Stimulated activated CD4-positive, alpha-beta T cell treated with anti-CD3 and anti-CD28 coated beads, Interleukin-2, amount 100 ng/mL, for 4 hours (primary cell): ENCODE measurements at places on chromosomes 13 and 19.

- DNase-seq = no peak
Observed at GRCh38 chr13:30998136-30999088, 66.0 kb downstream of the TEX26 start.

DNA sequence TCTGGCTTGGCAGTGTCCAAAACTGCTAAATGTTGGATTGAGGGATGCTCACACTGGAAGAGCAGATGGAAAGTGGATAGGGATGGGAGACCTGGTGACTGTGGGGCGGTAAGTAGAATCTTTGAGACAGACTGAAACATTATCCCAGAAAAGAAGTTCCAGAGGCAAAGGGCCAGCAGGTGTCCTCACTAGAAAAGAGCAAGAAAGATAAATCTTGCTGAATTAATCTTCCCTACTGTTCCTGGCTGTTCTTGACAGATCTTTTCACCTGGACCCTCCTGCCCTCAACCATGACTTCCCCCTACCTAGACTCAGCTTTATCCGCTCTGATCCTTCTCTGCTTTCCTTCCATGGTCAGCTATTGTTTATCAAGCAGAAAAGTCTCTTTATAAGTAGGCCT, 35.0 kb upstream of the FRY start:
- DNase-seq = no peak

DNA sequence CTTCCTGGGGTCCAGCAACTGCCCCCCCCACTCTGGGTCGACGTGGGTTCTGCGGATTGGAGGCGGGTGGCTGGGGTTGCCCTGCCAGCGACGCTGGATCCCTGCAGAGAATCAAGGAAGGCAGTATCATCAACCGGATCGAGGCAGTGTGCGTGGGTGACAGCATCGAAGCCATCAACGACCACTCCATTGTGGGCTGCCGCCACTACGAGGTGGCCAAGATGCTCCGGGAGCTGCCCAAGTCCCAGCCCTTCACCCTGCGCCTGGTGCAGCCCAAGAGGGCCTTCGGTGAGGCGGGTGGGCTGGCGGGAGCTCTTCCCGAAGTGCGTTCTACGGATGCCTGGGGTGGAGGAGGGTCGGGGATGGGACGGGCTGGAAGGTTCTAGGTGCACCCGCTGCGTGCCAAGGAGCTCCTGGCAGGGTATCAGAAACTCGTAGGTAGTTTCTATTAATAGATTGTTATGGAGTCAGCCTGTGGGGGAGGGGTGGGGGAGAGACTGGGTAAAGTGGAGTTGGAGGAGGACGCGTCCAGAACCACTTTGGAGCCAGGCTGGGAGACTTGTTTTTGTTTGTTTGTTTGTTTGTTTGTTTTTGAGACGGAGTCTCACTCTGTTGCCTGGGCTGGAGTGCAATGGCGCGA, 1.5 kb downstream of the GIPC3 start:
- no peak for DNase-seq

DNA sequence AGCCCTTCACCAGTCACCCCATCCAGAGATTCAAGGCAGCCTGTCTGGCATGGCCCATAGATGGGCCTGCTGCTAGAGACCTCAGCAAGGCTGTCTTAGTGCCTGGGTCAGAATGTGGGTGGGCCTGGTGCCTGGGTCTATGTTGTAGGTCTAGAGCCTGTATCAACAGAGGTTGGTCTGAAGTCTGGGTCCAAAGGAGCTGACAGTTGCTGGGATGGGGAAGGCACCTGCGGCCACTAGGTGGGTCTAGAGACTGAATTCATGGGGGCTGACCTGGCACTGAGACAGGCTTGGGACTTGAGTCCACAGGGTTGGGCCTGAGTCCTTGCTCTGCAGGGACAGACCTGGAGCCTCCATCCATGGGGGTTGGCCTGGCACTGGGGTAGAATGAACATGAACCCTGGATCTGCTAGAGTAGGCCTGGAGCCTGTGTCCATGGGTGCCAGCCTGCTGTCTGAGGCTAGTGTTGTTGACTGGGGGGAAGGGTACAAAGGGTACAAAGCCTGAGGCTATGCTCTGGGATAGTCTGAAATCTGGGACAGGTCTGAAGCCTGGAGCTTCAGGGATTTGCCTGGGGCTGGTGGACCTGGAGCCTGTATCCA, 516.8 kb downstream of the OLFM4 start:
- no peak for DNase-seq

- no peak for DNase-seq
Observed at GRCh38 chr13:52446265-52446664, 4.2 kb downstream of the VPS36 start.

- no peak for DNase-seq
Observed at GRCh38 chr19:33670398-33670797, 48.6 kb downstream of the CHST8 start.

- DNase-seq = no peak
Observed at GRCh38 chr13:62747629-62748028, 1332.0 kb upstream of the PCDH20 start.

DNA sequence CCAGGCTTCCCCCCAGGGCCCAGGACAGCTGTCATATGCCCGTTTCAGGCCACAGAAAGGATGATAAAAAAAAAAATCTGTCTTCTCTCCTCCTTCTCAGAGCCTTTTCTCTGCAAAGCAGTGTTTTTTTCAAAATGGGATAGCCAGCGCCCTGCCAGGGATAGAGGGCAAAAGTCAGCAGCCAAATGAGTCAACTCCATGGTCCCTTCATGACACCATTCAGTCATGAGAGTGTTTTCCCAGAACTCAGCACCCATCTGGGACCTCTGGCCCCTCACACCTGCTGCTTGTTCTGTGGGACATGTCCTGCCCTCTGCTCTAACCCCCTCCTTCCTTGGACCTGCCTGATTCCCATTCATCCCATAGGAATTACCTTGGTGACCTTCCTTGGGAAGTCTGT, 95.0 kb downstream of the CYSLTR2 start:
- DNase-seq = no peak
